Activated T-helper 1 cell treated with anti-CD3 and anti-CD28 coated beads, Interleukin-12 subunit alpha, Interleukin-12 subunit beta, Interleukin-2, Interleukin-4 antibody, amounts not matched to agents 30 ng/mL and 10 ng/mL and 1 ng/mL, durations not matched to agents 14 hours and 24 hours and 36 hours (primary cell): ENCODE measurements at places on chromosomes 7 and 10. TPM values are rescaled to one million over a fixed set of nuclear protein-coding genes. Genes with fewer than 3 reads are reported as not detected.

Gene SSC4D
- 0.64 and 0.73 TPM in 2 replicates for total RNA-seq

Gene MAGI2
- total RNA-seq = 0.10 and 0.17 TPM in 2 replicates

Gene CALML5
- not detected in 2 replicates for total RNA-seq

Gene THSD7A
- not detected in 2 replicates for total RNA-seq
